CD4-positive, alpha-beta T cell treated with Interleukin-12 subunit alpha and Interleukin-12 subunit beta, for 1 hour (primary cell): ENCODE measurements at places on chromosomes 7 and 10.

- no peak for DNase-seq
Observed at GRCh38 chr7:155512246-155512887, 34.0 kb downstream of the CNPY1 start.

DNA sequence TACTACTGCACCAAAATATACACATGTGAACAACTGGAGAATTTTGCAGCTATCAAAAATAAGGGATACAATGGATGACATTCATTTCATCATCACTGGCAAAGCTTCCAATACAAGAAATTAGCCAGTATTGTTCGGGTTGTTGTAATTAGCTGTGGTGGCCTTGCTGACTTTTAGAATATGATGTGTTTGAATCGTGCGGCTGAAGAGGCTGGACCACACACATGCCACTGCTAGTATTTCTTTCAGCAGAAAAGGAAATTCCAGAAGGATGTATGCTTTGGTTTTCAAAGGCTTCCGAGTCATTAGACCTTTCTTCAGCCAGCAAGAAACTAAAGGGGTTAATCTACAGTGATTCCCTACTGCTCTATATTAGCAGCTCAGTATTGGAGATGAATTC lies 16.6 kb downstream of the RPP38 start:
- DNase-seq: no peak

DNA sequence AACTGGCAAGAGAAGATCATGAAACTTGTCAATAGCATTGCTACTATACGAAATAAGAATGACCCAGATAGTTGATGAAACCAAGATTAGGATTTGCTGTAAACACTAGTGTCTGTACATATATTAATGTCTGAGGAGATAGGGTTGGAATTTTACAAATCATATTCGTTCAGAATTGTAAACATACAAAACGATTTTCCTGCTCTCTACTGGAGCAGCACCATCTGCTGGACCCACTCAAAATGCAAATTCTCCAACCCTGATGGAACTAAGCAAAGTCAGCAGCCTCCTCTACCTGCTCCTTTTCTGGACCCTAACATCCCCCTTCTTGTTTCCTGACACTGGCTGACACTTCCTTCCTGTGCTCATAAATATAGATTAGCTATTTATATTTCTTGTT lies 29.4 kb upstream of the SGMS1 start:
- DNase-seq: peak; percentile 51

DNA sequence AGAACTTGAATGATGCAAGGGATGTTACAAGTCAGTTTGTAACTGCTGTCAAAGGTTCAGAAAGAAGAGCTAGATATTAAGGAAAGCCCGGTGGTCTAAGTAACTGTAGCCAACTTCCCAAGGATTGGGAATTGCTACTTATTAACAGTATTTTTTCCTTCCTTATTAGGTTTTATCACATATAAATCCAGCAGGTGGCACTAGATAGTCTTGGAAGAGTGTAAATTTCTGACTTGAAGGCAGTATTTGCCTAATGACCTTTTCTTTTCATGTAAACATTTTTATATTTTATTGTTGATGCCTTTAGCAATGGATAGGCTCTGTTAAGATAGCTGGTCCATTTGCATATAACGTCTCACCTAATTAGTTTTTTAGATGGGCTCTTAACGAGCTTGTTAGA lies 51.2 kb downstream of the ANLN start:
- DNase-seq: peak; percentile 18

GRCh38 chr10:112526139-112526538 lies 79.1 kb downstream of the VTI1A start:
- no peak for DNase-seq

GRCh38 chr7:144941127-144941526 lies 105.3 kb upstream of the TPK1 start:
- DNase-seq: no peak

GRCh38 chr10:110835841-110836240 lies 35.9 kb upstream of the PDCD4 start:
- DNase-seq: no peak

DNA sequence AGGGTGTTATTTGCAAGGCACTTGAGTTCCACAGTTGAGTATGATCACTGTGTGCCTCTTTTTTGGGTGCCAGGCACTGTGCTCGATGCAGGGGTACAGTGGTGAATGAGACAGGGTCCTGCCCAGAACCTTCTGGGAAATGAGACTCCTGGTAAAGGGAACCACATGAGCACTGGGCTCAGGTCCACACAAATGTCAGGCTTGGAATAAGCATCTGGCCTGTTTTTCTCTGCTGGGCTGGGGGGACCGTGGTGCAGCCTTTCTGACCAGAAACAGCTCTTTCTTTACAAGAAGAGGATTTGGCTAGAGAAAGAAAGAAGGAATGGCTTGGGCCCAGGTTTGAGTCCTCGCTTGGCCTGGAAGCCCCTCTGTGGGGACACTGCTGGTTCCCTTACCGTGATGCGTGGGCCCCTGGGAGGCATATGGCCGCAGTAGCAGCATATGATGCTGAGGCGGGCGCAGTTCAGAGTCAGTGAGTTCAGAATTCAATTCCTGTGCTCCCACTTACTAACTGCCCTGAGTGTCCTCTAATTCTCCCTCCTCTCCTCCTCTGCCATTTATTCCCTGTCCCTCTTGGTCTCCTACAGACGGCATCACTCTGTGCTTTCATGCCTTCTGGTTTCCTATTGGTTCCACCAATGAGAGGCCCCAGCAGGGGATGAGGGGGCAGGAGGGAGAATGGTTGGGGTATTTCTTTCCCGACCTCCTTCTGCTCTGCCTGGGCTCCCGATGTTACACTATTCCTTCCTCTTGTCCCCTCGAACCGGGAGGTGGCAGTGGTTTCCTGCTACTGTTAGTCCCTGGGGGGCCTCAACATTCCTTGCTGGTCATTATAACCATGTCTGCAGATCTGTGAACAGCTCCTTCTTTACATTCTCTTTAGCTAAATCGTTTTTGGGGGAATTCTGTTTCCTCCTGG lies 9.6 kb upstream of the KCP start:
- DNase-seq: no peak

DNA sequence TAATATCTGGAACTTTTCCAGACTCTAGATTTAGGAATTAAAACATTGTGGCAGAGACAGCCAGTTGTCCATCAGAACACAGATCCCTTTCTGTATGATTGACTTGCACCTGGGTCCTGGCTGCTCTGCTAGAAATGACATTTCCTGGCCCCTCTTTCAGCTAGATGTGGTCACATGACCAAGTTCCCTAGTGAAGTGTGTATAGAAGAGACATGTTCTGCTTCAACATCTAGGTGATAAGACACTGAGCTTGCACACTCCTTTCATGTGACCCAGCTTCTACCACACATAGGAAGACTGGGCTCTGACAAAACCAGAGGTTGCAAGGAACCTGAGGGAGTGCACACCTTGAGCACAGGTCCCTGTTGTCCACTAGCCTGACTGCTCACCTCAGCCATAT lies 22.8 kb upstream of the DYNC1I1 start:
- DNase-seq: no peak

GRCh38 chr10:36283827-36284226 lies 641.7 kb upstream of the FZD8 start:
- no peak for DNase-seq

DNA sequence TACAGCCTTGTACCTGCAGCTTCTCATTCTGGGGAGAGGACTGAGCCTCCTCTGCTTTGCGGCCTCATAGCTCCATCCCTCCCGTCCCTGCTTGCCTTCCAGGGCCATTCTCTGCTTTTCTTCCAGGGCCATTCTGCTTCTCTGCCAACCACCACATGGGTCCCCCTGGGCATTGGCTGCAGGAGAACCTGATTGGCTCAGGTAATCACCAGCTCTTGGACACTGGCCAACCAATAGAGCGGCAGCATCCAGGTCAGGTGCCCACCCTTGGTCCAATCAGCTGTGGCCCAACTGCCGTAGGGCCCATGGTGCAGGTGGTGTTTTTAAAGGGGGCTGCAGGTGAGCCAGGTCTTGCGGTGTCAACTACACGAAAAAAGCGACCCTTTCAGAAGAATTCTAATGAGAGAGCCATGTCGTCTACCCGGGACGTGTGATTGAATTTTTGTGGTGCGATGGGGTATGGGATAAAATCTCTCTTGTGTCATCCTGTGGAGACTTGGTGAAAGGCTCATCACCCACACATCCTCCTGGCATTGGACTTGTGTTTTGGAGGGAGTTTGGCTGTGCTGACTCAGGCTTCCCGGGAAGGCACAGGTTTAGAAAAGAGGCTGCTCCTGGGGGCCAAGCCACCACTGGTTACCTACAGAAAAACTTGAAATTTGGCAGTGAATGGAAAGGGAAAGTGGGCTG lies 46.0 kb upstream of the PODXL start:
- no peak for DNase-seq

- DNase-seq: no peak
Observed at GRCh38 chr10:88065383-88066049, 202.1 kb downstream of the PTEN start.

DNA sequence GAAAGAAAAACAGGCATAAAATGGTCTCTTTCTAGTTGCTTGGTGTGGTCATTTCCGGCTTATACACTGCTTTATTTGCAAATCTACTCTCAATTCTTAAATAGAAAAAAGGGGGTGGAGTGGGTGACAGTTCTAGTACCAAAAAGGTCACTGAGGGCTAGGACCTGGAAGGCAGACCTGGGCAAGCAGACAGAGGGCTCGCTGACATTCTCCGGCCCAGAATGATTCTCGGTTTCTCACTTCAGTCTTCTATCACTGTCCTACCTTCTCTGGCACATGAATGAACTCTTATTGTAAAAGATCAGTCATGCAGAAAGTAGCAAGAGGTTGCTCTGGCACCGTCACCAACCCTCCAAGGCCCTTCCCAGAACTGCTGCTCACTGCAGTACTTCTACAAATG lies 54.0 kb downstream of the MALSU1 start:
- no peak for DNase-seq

- no peak for DNase-seq
Observed at GRCh38 chr10:60803433-60803832, 25.2 kb downstream of the CDK1 start.
